Central memory CD4-positive, alpha-beta T cell (primary cell): ENCODE measurements at places on chromosomes 12 and 14.

DNA sequence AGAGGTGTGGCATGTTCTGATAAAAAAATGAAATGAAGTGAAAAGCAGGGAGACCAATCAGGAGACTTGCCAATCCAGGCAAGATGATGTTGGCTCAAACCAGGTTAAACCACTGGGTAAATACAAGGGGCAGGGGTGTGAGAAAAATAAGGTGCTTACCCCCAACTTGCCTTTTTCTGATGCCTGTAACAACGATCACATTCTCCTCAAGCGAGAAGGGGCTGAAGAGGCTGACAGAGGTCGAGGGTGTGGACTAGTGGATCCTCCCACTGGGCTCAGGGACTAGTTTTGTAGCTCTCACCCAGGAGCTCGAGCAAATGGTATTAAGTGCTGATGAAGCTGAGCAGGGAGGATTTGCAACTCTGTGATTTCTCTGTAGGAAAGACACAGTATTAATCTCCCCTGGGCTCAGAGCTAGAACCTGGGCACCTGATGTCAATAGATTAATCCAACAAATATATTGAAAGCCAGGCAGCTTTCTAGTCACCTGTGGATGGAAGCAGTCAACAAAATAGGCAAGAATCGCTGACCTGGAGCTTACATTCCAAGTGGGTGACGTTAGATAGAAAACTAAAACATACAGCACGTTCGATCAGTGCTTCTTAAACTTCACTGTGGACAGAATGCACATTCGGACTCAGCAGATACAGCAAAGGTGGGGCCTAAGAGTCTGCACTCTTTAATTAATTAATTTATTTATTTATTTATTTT is 15.2 kb upstream of the EAPP start:
- no peak for DNase-seq

DNA sequence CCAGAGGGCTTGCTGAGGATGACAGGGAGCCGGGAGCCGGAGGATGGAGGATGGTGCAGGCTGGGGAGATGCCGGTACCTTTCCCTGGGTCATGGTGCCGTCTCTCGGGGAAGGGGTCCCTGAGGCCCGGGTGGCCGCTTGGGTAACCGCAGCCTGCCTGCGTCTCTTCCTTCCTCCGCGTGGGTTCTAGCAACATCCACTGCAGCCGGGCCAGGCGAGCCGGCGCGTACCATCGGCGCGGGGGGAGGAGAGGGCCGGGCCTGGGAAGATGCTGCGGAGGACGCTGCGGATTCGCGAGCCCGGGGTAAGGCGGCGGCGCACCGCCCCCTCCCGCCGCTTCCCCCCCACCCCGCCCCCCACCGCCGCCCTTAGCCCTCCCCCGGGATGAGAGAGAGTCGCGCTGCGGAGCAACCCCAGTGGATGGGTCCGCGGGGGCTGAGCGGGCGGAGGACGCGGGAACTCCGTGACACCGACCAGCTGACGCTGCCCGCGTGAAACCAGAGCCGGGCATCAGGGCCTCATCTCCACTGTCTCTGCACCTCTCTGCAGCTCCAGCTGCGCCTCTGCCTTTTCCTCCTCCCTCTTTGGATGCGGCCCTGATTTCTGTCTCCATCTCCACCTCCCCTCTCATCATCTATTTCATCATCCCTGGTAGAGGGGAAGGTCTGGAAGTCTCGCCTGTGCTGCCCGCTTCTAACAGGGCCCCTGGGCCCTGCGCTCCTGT is at the start of gene FAIM2:
Gene FAIM2, minus strand, starts transcription at position 201 of the 724 bp plus-strand sequence. Its CDS starts 108 bp downstream, at position 93.
- DNase-seq: peak; percentile 35

DNA sequence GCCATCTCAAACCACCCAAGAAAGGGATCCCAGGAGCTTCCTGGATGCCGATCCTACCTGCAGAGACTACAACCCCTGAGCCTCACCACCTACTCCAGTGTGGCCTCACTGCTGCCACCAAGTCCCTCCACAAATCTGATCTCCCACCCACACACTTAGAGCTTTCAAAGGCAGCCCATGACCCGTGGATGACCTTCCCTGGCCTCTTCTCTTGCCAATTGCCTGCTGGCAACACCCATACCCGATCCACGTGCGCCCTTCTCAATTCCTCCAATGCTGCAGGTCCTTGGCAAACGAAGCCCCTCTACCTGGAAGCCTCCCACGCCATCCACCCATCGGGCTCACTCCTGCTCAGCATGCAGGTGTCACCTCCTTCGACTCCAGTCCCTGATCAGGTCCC is 30.7 kb downstream of the HVCN1 start:
- no peak for DNase-seq

DNA sequence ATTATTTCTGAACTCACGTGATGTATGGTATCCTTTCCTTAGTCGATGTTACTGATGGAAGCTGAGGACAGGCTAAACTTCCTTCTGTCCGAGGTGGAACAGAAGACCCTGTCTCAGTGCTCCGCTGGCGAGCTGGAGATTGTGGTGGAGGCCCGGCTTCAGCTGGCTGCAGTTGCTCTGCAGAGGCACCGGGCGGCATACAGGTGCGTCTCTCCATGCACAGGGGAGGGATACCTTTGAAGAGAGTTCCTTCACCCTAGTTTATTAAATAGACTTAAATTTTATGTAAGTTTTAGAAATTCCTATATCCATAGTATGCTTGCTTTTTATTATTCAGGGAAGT is 186.7 kb upstream of the NEDD1 start:
- DNase-seq: peak; percentile 7
